ENCODE measurements at places on chromosomes 3 and 15.
A peak's percentile ranks its signal among the peaks of the same experiment; 100 is the strongest.

GRCh38 chr3:171219258-171219657 lies 192.7 kb upstream of the SLC2A2 start:
- DNase-seq, result no peak

DNA sequence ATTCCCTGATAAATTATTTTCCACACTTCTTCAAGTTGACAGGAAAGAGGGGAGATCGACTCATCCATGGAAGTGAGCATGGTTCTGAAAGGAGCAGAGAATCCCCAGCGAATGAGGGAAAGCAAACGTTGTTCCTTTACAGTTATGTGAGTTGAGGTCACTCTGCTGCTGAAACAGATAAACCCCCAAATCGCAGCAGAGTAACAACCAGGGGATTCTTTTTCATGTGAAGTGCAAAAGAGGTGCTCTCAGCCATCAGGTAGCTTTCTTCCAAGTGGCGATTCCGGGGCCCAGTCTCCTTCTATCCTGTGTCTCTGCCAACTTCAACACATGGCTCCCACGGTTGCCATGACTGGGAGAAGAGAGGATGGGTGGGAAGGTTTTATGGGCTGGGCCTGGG lies 28.2 kb downstream of the MEX3B start:
- DNase-seq, result no peak

- peak; percentile 45 for DNase-seq
Measured at GRCh38 chr3:179181993-179182551, 33.9 kb downstream of the PIK3CA start.

DNA sequence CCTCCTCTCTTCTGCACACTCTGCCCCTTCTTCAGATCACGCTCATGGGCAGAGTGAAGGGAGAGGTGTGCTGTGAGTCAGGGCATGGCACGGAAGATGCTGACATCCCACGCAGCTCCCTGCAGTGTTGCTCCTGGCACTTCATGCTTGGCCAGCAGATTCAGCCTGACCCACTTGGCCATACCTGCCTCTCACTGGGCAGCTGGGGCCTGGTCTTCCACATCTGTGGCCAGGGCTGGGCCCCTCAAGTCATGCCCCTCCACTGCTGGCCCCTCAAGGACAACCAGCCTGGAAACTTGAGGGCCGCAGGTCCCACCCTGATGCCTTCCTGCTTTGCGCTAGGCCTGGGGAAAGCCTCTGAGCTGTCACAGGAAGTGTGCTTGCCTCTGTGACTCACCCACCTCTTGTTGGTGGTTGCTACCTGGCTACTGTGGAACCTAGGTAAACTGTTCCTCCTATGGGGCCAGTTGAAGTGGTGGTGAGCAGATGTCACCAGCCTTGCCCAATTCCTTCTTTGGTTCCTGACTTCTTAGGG lies 48.7 kb downstream of the BSN start:
- DNase-seq, result peak; percentile 87

DNA sequence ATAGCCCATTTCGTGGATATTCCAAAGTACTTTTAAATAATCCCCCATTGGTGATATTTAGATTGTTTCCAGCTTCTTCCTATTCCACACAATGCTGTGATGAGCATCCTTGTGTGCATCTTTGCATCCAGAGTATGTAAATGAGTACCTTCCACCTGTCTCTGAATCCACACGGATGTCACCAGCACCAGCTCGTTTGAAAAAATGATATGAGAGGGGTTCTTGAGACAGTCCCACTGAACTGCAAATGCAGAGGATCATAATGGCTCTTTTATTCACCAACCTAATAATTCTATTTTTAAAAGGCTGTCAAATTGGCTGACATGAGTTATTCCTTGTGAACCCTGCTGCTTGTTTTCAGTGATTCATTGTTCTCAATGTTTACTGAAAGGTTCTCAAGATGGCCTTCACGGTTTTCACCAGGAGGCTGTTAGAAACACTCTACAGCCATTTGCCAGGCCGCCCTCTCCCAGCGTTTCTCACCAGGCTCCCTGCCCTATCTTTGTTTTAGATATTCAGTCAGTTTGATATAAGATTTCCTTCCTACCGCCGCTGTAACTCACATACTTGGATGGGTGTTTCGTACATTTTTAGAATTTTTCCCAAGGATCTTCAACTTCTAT lies 96.7 kb upstream of the PTPRG start:
- DNase-seq, result no peak

DNA sequence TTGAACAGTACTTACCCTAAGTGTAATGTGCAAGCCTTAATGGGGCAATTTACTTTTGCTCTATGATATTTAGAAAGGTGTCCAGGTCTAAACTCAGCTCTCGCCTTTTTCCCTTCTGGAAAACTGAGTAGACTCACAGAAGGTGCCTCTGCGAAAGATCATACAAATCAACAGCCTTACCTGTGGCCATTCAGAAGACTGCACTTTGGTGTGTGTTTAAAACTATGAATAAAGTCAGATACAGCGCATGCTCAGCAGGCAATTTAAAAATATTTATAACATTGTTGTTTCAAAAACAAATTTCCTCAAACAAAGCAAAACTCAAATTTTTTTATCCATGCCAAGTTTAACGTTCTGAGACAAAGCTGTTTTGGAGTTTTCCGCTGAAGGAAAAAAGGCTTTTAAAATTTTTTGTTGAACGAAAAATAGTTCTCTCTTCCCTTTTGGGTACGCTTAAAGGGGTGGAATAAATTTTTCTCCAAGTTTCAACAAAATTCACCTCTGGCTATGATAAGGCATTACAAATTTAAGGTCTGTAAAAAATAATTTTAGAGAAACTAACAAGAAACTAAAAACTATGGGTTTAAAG lies 156.3 kb downstream of the TIGIT start:
- DNase-seq, result peak; percentile 18

GRCh38 chr3:102207151-102207571 lies 227.7 kb upstream of the ZPLD1 start:
- DNase-seq, result no peak

DNA sequence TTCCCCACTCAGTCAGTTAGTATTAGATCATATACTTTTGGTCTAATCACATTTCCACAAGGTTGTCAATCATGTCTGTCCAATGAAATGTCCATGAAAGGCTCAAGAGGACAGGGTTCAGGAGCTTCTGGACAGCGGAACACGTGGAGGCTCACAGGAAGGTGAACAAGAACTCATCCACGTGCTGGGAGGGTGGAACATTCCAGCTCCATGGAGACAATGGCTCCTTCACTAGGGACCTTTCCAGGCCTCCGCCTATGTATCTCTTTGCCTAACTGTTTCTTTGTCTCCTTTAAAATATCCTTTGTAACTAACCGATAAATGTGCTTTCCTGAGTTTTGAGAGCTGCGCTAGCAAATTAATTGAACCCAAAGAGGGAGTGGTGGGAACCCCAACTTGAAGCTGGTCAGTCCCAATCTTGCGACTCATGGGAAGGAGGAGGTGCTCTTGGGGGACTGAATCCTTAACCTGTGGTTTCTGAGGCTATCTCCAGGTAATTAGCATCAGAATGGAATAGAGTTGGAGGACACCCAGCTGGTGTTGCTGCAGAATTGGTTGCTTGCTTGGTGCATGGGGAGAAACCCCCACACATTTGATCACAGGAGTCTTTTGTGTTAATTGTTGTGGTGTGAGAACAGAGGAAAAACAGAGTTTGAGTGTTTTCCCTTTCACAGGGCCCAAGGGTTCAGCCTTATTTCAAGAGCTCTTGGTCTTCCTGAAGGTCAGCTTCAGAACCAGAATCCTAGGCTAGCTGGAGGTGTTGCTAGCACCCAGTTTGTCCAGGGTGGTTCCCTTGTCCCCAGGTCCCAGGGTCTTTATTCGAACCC lies 3.0 kb upstream of the TKT start:
- DNase-seq, result no peak

DNA sequence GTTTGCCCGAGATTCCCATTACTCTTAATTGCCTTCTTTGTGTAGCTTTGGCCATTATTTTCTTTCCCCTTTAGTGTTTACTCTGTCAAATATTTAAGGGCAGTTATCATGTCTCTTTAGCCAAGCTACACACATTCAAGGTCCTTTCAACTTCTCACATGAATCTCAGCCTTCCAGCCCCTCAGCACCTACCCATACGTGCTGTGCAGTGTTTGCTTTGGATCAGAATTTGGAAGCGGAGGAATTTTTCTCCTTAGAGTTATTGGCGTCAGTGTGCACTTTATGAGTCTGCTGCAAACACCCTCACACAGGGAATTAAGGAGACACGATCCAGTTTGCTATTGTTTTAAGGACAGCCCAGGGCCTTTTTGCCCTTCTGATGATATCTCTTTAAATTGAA lies 231.6 kb downstream of the CACNA2D3 start:
- DNase-seq, result no peak

- no peak for DNase-seq
Measured at GRCh38 chr3:31002730-31003129, 108.3 kb upstream of the GADL1 start.

GRCh38 chr3:129441215-129441614 lies 1.2 kb downstream of the IFT122 start:
- DNase-seq, result no peak

Measured in epithelial cell of esophagus (primary cell).